Stimulated activated CD4-positive, alpha-beta T cell treated with anti-CD3 and anti-CD28 coated beads, Interleukin-1b, Interleukin-23, amount 100 ng/mL, for 4 hours (primary cell): ENCODE measurements at places on chromosomes 2 and 18.
A peak's percentile ranks its signal among the peaks of the same experiment; 100 is the strongest.

DNA sequence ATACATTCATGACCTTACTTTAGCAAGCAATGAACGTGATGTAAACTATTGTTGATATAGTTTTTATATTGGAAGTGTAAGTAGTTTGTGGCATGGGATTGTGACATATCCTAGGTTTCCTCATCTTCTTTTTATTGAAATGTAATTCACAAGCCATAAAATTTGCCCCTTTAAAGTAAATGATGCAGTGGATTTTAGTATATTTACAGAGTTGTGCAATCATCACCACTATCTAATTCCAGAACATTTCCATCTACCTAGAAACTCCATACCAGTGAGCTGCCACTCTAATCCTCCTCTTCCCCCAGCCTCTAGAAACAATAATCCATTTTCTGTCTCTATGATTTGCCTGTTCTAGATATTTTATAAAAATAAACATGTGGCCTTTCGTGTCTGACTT is 10.7 kb upstream of the CASP10 start:
- no peak for DNase-seq

GRCh38 chr2:14306268-14306861 is 326.2 kb upstream of the LRATD1 start:
- no peak for DNase-seq

- peak; percentile 6 for DNase-seq
These were observed 47.1 kb downstream of the SPTBN1 start for GRCh38 chr2:54503192-54503591.

DNA sequence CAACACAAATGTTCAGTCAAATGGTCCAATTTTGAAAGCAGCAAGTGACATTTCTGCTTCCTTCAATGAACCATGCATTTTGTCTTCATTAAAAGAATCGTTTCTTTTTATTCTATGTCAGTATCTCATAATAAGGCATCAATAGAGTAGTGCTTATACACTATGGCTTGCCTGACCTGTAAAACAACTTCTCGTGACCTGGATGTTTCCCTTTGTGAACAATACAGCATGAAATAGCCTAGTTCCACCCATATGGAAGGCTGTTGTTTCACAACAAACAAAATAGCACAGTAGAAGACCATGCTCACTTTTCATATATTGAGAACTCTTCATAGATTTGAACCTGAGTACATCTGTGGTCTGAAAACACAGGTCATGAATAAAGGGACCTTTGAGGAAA is 104.3 kb upstream of the PIK3C3 start:
- no peak for DNase-seq

GRCh38 chr2:202278036-202278760 is 12.6 kb downstream of the NOP58 start:
- DNase-seq, result no peak
